Activated T-cell treated with anti-CD3 and anti-CD28 coated beads, Interleukin-2, amount 50 U/mL, for 4 hours (primary cell): ENCODE measurements at places on chromosomes 2 and 18. TPM values are rescaled to one million over a fixed set of nuclear protein-coding genes. Genes with fewer than 3 reads are reported as not detected.

Gene HMSD
- total RNA-seq: 6.8 TPM

Gene SLC4A5
- 1.4 TPM for total RNA-seq

Gene ARL6IP6
- 17.7 TPM for total RNA-seq

Gene IL18R1
- 15.7 TPM for total RNA-seq

Gene OBSL1
- 1.1 TPM for total RNA-seq

Gene GDF7
- 0.05 TPM for total RNA-seq

Gene GPR45
- total RNA-seq: not detected

Gene DSG1
- not detected for total RNA-seq

Gene COL4A4
- total RNA-seq: not detected

Gene MYO5B
- 0.14 TPM for total RNA-seq

Gene DNER
- total RNA-seq: not detected

Gene STON1
- 0.53 TPM for total RNA-seq

Gene TMEM247
- total RNA-seq: not detected

Gene MARCO
- 0.56 TPM for total RNA-seq

Gene CCDC178
- not detected for total RNA-seq

Gene ABI2
- 12.9 TPM for total RNA-seq

Gene GKN1
- total RNA-seq: not detected

Gene IGFBP5
- 2.7 TPM for total RNA-seq

Gene C1GALT1C1L
- 0.34 TPM for total RNA-seq

Gene FHL2
- 2.7 TPM for total RNA-seq

Gene CEBPZOS
- total RNA-seq: 37.0 TPM

Gene IL36A
- not detected for total RNA-seq

Gene SLC9A2
- 0.05 TPM for total RNA-seq

Gene PSD4
- total RNA-seq: 155 TPM

Gene SCRN3
- total RNA-seq: 14.4 TPM

Gene SLC4A3
- not detected for total RNA-seq

Gene BCL2L11
- 65.5 TPM for total RNA-seq

Gene ING5
- total RNA-seq: 51.8 TPM

Gene UGT1A5
- not detected for total RNA-seq

Gene AQP12A
- not detected for total RNA-seq

Gene FBXO36
- 0.76 TPM for total RNA-seq

Gene DNAJC5G
- not detected for total RNA-seq

Gene RBKS
- 1.6 TPM for total RNA-seq

Gene RHOB
- 14.2 TPM for total RNA-seq

Gene RBM44
- 0.33 TPM for total RNA-seq

Gene LDLRAD4
- 20.4 TPM for total RNA-seq

Gene PLGLB2
- 0.16 TPM for total RNA-seq

Gene RPRM
- 0.15 TPM for total RNA-seq

Gene ZBTB7C
- not detected for total RNA-seq

Gene ACMSD
- not detected for total RNA-seq

Gene COL4A3
- total RNA-seq: not detected

Gene BZW1
- total RNA-seq: 470 TPM

Gene TEX44
- total RNA-seq: not detected

Gene FRZB
- total RNA-seq: not detected

Gene NTSR2
- total RNA-seq: not detected

Gene AGXT
- 0.33 TPM for total RNA-seq

Gene SPP2
- total RNA-seq: not detected

Gene FTCDNL1
- 2.2 TPM for total RNA-seq
